SK-N-SH (cell line): ENCODE measurements at places on chromosomes 1 and 21. TPM values are rescaled to one million over a fixed set of nuclear protein-coding genes. Genes with fewer than 3 reads are reported as not detected.
A peak's percentile ranks its signal among the peaks of the same experiment; 100 is the strongest.

The LYPLA2 gene
- 109 and 135 TPM in 2 replicates for polyA plus RNA-seq

DNA sequence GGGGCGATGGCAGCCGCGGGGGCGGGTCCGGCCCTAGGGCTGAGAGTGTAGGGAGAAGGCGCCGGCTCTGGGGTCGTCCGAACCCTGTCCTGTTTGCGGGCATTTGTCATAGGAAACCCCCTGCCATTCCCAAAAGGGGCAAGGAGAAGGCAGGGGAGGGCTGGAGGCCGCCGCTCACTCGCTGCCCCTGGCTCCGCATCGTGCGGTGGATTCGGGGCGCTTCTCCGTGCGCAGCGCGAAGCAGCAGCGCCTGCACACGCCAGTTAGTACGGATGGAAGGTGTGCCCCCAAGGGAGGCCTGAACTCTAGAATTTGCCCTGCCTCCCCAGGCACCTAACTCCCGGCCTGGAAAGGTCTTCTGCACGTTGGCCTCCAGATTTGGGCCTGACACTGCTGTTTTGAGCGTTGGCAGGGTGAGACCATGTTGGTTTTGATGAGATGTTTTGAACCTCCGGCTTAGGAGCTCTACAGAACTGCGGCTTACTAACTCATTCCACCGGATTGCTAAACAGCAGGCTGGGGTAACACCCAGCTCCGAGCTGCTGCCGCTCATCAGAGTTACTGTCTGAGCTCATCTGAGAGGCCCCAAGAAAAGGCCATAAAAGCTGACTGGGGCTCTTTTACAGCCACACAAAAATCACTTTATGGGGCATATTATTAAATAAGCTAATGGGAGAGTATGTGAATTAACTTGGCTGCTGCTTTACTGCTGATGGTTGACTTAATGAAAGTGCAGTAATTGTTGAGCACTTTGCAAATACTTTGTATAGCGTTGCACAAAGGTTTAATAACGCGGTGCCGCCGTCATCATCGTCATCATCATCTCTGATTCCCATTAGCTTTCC is 987 bp downstream of the GPR137B start:
- peak; percentile 70 for DNase-seq

The NBPF6 gene
- polyA plus RNA-seq: not detected in 2 replicates

The TEX38 gene
- polyA plus RNA-seq: 0.07 and 0.24 TPM in 2 replicates

DNA sequence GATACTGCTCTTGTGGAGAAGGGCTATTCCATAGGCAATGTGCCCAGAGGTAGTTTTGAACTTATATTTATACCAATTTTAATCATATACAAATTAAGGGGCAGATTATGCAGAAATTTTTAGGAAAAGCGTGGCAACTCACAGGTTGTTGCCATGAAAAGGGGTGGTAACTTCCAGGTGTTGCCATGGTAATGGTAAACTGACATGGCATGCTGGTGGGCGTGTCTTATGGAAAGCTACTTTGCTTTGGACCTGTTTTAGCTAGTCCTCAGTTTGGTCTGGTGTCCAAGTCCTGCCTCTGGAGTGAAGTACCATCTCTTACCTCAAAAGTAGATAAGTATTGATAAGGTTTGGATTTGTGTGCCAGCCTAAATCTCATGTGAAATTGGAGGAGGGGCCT is 7.9 kb upstream of the IL23R start:
- DNase-seq: no peak

DNA sequence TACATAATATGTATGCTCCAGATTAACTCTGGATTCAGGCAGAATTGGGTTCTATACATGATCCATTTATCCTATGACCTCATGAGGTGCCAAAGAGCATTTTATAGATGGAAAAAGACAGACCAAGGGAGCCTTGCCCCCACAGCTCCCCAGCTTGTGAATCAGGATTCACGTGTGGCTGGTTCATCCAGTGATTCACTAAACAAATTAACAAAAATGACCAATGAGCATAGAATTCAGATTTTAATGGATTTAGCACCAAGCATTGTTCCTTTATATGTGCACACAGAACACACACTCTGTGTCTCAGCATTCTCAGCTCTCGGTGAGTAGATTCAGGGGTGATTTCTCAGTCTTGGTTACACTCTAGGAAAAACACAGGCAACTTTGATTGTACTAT is 51.7 kb upstream of the BARHL2 start:
- DNase-seq: no peak

GRCh38 chr1:97806326-97806725 is 114.5 kb downstream of the DPYD start:
- DNase-seq: no peak

DNA sequence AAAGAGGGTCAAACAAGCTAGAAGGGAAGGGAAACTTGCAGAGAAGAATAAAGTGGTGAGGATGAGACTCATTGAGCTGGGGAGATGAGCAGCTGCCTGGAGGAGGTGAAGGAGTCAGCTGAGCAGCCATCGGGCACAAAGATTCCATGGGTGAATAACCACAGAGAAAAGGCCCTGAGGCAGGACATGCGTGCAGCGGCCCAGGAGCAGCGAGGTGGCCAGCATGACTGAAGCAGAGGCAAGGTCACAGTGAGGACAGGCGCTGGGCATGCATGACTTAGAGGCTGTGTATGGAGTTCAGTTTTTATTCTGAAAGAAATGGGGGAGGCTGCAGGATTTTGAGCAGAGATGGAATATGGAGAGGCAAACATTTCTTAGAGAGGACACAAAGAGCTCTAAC is 24.9 kb downstream of the OLFML2B start:
- DNase-seq: no peak

- DNase-seq: no peak
Measured at GRCh38 chr1:2112280-2112701, 62.1 kb downstream of the PRKCZ start.

- peak; percentile 52 for DNase-seq
Measured at GRCh38 chr1:209249785-209250440, 333.6 kb upstream of the CAMK1G start.

- no peak for DNase-seq
Measured at GRCh38 chr1:230797376-230797920, 50.3 kb downstream of the CAPN9 start.

GRCh38 chr21:38787461-38788274 is 18.1 kb upstream of the ETS2 start:
- no peak for DNase-seq

The NCAM2 gene
- polyA plus RNA-seq: 2.1 and 4.1 TPM in 2 replicates

DNA sequence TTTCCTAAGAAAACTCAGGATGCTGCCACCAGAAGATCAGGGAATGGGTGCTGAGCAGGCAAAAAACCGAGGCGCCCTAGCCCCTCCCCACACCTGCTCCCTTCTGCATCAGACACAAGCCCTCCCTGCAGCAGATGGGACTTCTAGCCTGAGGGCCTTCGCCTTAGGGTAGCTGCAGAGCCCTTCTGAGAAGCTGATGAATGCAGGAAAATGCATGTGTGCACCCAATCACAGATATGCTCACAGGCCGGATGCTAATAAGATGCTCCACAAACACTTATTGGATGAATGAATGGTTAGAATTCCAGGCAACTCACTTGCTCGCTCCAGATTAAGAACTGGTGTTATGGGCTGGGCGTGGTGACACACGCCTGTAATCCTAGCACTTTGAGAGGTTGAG is 6.8 kb upstream of the C1orf210 start:
- no peak for DNase-seq

GRCh38 chr1:86419277-86419903 is 4.6 kb upstream of the CLCA2 start:
- no peak for DNase-seq

GRCh38 chr21:42226626-42227025 is 7.7 kb downstream of the ABCG1 start:
- no peak for DNase-seq

The C21orf58 gene
- 6.6 and 9.7 TPM in 2 replicates for polyA plus RNA-seq

DNA sequence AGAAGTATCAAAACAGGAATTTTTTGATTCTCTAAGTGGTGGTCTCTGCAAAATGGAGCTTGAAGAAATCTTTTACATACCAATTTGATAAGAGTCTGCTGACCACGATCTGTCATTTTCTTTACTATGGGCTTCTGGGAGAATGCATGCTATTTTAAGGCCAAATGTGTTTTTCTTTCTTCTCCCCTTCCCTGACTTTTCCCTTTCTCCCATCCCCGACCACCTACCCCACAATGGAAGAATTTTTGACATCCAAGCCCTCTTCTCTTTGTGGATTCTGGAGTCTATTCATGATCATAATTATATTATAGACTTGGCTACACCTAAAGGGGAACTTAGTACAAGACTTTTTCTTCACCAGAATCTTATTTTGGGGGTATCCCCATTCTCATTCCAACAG is 31.3 kb downstream of the CNIH4 start:
- no peak for DNase-seq

GRCh38 chr1:235923466-235924021 is 56.8 kb upstream of the LYST start:
- no peak for DNase-seq

DNA sequence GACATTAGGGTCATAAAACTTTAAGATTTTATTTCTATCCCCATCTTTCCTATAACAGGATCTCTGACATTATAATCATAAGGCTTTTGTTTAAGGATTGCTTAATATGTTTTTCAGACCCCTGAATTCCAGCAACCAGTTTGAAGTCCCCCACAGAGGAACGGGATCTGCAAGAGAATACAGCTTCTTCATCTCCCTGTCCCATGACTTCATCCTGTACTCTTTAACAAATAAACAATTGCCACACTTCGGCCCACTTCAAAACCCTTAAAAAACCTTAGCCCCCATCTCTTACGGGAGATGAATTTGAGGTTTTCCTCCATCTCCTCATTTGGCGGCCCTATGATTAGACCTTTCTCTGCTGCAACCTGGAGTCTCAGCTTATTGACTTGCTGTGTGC is 35.8 kb downstream of the TESK2 start:
- no peak for DNase-seq

The IL22RA1 gene
- polyA plus RNA-seq: 0.03 and 0.05 TPM in 2 replicates

DNA sequence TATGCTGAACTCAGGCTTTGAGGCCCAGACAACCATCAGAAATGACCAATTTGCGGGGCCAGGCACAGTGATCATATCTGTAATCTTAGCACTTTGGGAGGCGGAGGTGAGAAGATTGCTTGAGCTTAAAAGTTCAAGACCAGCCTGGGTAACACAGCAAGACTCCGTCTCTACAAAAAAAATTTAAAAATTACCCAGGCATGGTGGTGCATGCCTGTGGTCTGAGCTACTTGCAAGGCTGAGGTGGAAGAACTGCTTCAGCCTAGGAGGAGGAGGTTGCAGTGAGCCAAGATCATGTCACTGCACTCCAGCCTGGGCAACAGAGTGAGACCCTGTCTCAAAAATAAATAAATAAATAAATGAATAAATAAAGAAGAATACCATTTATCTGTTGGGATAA is 156.5 kb downstream of the EIF4G3 start:
- DNase-seq: no peak

DNA sequence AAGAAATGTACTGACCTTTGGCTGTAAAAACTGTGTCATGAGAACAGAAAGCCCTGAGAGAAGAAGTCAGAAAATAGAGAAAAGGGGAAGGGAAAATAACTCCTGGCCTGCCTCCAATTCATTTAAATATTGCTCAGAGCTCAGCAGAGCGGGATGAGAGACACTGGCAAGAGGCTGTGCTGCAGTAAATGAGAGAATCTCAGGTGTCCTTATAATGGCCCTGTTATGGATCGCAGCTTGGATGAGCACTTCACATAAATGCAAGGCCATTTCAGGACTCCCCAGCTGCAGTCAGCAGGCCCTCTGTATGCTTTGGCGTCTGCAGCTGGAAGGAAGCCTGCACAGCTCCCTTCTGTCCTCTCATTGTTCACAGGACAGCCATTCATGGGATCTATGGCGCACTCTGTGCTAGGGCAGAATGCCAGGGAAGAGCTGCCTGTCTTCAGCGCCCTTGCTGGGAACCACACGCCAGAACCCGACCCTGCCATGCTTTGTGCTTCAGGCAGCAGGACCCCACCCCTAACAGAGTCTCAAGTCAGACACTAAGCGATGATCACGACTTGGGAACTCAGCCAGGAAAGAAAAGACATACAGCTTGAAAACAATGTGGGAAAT is 20.7 kb upstream of the ABCB10 start:
- DNase-seq: peak; percentile 58

DNA sequence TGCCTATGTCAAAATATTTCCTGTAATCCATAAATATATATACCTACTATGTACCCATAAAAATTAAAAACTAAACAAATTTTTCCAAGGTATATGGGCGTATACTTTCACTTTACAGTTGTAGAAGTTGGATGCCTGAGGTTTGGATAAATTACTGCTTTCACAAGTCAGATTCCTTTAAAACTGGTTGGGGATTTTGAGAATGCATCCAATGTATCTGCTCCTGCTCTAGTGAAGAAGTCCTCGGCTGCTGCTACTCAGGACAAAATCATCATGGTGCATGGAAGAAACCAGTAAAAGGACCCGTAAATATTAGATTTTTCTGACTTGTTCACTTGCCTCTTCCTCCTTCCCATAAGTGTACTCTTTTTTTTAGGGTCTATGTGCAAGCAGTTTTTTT is 841.1 kb downstream of the USP25 start:
- no peak for DNase-seq

DNA sequence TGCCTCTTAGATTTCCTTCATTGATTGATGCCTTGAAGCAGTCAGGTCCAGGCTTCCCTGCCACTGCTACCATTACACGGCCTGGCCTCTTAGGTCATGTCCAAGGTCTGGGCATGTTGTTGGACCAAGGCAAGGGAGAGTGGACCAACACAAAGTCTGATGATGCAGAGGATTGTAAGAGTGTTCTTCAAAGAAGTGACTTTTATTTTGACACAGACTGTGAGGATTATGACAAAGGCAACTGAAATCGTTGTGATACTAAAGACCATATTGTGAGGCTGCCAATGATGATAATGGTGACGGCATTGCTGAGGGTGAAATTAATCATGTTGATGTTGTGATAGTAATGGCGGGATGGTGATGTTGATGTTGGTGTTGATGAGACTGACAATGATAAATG is 149.5 kb downstream of the GRIK3 start:
- no peak for DNase-seq

DNA sequence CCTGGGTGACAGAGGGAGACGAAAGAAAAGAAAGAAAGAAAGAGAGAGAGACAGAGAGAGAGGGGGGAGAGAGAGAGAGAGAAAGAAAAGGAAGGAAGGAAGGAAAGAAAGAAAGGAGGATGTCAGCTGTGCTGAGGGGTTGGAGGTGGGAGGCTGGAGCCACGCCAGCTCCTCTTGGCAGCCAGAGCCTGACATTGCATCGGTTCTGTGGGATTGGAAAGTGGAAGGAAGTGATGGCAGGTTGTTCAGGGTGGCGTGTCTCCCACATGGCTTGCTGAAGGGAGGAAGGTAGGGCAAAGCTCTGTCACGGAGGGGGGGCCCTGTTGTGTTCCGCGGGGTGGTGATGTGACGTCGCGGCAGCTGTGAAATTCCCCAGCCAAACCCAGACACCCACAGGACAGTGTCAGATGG is 30.7 kb downstream of the EIF2D start:
- DNase-seq: no peak

GRCh38 chr1:40784141-40784770 is 669 bp downstream of the KCNQ4 start:
- DNase-seq: peak; percentile 83
